Stimulated activated CD4-positive, alpha-beta T cell treated with anti-CD3 and anti-CD28 coated beads, Interleukin-1b, Interleukin-23, amount 100 ng/mL, for 1 hour (primary cell): ENCODE measurements at places on chromosomes 6 and 20.

DNA sequence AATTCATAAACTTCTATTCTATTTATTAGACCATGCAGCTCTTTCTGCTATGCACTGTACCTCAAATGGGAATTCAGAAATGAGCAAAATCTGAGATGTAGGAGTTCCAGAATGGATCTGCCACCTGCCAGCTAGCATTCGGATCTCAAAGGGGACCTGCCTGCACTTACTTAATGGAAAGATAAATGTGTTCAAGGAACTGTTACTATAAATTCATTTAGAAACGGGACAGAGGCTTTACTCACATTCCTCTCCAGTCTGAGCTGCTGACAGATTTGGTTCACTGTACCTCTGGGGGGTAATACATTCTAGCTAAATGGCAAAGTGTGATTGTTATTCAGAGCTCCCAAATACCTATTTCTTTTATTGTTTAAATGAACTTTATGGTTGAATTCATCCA, 384.1 kb downstream of the GRIK2 start:
- DNase-seq = no peak

- no peak for DNase-seq
Measured at GRCh38 chr6:168148231-168148849, 69.3 kb upstream of the FRMD1 start.

- no peak for DNase-seq
Measured at GRCh38 chr20:822651-823573, 10.6 kb upstream of the FAM110A start.

GRCh38 chr6:82118150-82118562, 129.4 kb downstream of the IBTK start:
- DNase-seq = no peak

DNA sequence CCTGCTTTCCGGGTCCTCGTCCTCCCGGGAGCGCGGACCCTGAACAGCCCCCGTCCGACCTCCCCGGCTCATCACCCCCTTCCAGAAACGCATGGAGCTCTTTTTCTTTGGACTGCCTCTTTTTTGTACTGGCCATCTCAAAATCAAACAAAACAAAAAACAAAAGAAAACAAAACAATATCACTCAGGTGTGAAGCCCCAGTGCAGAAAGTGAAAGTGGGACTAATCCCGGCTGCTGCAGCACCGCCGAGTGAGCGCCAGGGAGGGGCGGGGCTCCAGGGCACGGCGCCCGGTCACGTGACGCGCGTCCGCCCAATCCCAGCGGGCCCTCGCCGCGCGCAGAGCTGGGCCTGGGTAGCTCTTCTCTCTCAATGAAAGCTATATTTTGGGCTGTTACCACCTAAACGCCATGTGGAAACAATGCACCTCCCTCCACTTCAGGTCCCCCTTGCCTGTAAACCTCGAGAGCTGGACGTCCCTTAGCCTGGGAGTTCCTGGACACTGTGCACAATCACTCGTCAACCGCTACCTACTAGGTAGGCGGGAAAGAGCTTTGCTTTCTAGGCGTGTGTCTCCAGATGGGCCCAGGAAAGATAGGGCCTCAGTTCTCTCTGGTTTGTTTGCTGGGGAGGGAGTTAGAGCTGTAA, 93.7 kb upstream of the PRDM1 start:
- DNase-seq = peak; percentile 80

- DNase-seq = no peak
Measured at GRCh38 chr20:34211591-34211990, 29.6 kb upstream of the ASIP start.

DNA sequence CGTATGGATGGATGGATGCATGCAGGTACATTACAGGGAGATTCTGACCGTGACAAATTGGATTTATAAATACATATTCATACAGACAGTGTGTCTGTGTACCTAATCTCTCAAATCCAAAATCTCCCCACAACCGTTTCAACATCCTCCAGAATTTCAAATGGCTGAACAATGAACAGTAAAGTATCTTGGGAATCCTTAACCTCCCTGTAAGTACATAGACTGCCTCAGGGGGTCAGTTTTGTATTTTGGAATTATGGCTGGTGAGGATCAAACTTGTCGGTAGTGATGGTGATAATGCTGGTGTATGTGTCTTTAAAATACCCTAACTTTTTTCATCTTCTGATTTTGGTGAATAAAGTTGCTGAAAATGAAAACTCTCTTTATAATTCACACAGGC, 246.2 kb downstream of the FOXC1 start:
- no peak for DNase-seq

DNA sequence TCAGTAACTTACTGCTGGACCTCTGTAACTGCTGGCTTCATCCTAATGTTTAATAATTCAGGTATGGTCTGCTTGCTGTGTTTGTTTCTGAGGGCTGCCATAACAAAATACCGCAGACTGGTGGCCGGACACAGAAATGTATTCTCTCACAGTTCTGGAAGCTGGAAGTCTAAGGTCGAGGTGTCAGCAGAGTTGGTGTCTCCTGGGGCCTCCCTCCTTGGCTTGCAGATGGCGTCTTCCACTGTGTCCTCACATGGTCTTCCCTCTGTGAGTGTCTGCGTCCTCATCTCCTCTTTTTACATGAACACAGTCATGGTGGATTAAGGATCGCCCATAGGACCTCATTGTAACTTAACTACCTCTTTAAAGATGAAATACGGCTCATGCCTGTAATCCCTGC, 389.7 kb upstream of the JARID2 start:
- DNase-seq = no peak

DNA sequence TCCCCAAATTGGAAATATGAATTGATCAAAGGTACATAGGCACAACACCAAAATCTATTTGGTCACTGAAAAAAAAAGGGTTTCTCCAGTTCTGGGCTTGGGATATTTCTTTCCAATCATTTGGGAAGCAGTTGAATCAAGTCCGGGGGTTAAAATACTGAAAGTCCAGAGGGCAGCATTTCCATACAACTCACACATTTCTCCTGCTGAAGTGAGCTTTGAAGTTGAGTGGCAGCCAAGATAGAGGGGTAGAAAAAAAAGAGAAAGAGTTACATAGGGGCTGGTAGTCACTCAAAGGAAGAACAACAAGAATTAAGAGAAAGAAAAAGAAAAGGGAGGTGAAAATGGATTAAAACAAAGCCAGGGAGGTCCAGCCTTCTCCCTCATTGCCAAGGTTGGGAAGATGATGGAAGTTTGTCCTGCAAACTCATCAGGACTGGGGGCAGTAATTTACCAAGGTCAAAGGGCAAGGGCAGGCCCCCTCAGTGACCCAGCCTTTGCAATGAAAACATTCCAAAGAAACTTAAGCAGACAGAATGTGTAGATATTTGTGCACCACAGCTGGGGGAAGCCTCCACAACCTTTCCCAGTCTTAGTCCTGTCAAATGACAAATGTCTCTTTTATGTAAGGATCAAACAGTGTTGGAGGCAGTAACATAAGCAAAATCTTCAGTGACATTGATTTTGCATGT, 525.3 kb upstream of the JARID2 start:
- DNase-seq = no peak

GRCh38 chr6:81755551-81755950, 3.1 kb upstream of the TENT5A start:
- no peak for DNase-seq

GRCh38 chr6:92922216-92922806, 497.0 kb downstream of the EPHA7 start:
- no peak for DNase-seq

DNA sequence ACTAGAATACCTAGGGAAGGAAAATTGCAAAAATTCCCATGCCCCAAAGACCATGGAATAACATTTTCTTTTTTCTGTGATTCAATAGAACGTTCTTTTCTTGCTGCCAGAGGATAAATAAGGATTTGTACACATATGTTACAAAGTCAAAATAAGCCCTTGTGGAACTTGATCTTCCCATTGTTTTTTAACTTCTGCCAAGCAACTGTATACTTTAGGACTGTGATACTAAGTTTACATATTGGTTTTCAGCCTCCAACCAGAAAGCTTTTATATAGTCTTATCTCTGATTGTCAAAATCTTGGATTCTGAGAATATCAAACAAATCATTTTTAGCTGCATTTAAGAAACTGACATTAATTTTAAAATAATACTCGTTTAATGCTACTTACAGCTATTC, 84.6 kb downstream of the HMGCLL1 start:
- no peak for DNase-seq

DNA sequence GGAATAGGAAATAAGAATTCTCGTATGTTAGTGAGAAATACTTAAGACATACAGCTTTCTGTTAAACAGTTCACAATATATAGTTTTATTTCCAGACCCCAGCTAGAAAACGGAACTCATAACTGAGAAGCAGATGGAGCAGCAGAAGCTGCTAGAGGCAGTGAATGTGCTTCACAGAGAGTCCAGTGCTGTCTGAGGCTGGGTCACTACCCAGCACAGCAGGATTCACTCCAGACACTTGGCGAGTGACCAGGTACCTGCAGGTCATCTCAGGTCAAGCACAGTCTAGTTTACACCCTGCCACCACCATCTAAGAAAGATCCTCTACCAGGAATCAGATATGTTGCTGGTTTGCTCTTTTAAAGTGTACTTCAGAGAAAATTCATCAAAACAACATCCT, 243.1 kb upstream of the RAB32 start:
- no peak for DNase-seq

GRCh38 chr6:154583546-154584188, 73.2 kb upstream of the CNKSR3 start:
- no peak for DNase-seq

DNA sequence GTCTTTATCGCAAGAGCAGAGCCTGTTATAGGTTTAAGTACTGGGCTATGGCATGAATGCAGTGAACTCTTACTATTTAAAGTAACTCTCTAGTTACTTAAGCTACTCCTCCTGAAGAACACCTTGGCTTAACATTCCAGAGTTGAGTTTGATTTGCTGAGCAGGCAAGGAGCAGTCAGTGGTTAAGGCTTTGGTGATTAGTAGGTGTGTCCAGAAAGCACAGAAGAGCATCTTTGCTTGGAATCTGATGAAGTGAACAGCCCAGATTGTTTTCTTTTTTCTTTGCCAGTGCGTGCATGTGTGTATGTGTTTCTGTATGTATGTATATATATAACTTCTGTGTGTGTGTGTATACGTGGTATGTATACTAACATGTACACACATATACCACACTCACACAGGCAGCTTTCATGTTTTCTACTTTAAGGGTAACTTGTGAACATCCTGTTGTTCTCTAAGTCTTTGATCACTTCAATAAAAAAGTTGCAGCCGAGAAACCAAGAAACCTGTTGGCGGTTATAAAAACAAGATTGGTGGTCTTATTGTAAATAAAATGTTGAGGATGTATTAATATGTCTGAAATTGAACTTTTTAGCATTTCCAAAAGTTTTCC, 56.2 kb upstream of the TULP4 start:
- DNase-seq = no peak

DNA sequence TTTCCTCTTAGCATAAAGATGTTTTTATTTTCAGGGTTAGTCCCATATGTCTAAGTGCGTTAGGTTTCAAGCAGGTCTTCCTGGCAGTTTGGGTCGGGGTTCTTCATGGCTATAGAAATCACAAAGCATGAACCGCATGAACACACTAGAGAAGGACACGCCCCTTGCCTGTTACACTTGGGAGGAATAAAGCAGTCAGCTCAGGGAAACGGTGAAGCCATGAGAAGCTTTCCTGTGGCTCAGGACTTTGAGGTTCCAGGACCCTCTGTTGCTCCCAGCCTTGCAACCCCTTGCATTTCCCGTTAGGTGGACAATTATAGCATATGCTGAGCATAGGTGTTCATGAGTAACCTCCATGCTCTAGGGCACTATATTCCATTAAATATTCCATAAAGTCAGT, 96.7 kb downstream of the SYCP2 start:
- DNase-seq = no peak

- DNase-seq = no peak
Measured at GRCh38 chr6:84596488-84596887, 167.9 kb downstream of the TBX18 start.

DNA sequence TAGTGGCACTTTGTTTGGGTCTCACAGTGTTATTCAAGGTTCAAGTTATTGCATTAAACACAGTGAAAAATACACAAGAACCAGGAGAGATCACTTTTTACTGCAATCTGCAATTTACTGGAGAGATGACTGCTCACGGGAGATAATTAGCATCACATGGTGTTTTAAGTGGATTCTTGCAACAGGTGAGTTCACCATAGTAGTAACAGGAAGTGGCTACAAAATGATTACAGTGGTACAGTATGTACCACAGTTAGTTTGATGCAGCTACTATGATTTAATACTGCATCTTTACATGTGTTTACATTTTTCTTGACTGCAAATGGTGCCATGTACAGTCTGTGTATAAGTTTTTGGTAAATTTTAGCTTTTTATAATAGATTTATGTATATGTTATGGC, 96.5 kb upstream of the SCP2D1 start:
- no peak for DNase-seq
